ENCODE measurements at places on chromosomes 16 and 17. TPM values are rescaled to one million over a fixed set of nuclear protein-coding genes. Genes with fewer than 3 reads are reported as not detected.
A peak's percentile ranks its signal among the peaks of the same experiment; 100 is the strongest.

Gene KRTAP2-2
- total RNA-seq = not detected

Gene G6PC1
- total RNA-seq = not detected

Gene HOXB1
- total RNA-seq = not detected

Gene SEZ6L2
- total RNA-seq = 0.07 TPM

Gene TMEM235
- not detected for total RNA-seq

Gene KRT35
- not detected for total RNA-seq

Gene PLXDC1
- total RNA-seq = 2.9 TPM

Gene PHB1
- 440 TPM for total RNA-seq

Gene PRSS33
- 0.22 TPM for total RNA-seq

DNA sequence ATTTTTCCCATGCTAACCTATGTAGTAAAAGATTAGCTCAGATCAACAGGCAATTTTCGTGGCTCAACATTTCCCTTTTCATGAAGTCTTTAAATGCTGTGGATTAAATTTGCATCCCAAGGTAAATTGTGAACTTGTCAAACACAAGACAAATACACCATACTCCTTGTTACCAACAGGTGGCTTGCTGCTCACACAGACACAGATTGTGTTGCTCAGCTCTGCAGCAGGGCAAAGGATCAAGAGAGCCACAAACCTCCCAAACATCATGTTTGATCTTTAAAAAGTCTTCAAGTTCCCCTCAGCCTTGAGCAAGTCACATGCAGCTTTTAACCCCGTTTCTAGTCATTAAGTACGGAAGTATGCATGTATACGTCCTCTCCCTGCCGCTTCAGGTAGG lies 119.6 kb upstream of the CNTNAP4 start:
- no peak overlapping the region for H3K4me3 ChIP-seq
- no peaks in the 10 kb centered on the region for H3K4me1 ChIP-seq
- H3K27me3 ChIP-seq = no peaks in the 10 kb centered on the region
- no peaks in the 10 kb centered on the region for H3K36me3 ChIP-seq
- H3K27ac ChIP-seq = no peak overlapping the region
- no peak for DNase-seq

DNA sequence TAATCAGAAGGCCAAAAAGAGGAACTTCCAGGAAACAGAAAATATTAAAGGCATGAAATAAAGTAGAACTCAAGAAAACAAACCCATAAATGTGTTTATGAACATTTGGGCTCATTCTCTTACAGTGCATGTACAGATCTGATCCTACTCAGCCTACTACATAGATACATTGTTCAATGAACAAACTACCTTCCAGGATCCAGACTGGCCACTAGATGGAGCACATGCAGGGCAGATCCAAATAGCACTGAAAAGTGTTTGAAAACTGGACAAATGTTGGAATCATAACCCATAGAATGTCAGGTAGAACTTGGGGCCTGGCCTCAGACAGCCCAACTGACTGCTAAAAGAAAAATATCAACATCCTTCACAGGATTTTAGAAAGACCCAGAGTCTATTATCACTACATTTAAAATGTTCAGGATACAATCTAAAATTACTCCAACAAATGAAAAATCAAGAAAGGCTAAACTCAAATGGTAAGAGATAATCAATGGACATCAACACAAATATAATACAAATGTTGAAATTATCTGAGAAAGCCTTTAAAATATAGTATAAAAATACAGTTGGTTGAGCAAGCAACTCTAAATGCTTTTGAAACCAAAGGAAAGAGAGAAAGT lies 122.4 kb upstream of the NUDT7 start:
- no peaks in the 10 kb centered on the region for H3K27me3 ChIP-seq
- no peaks in the 10 kb centered on the region for H3K36me3 ChIP-seq
- H3K4me3 ChIP-seq = no peak overlapping the region
- H3K27ac ChIP-seq = no peak overlapping the region
- DNase-seq = no peak

- H3K27ac ChIP-seq = no peak overlapping the region
- DNase-seq = no peak
- no peaks in the 10 kb centered on the region for H3K36me3 ChIP-seq
- H3K4me3 ChIP-seq = no peak overlapping the region
- H3K27me3 ChIP-seq = no peaks in the 10 kb centered on the region
Measured at GRCh38 chr17:55959756-55960155, 193.5 kb upstream of the ANKFN1 start.

DNA sequence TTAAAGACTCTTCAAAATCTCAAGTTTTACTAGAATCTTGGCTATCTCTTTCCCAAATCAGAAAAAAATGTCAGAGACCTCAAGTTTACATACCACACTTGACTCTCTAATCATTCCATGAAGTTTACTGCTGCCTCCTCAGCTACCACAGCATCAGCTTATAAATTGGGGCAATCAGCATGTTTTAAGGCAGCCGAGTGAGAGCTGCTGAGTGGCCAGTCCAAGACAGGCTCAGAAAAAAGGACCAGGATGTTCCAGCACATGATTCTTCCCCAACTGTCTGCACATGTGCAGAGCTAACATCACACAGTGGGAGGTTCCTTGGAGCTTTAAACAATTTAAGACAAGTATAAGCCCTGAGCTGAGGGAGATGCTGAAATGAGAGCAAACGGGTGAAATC lies 140.6 kb upstream of the NUDT7 start:
- H3K27me3 ChIP-seq = no peaks in the 10 kb centered on the region
- DNase-seq = no peak
- no peaks in the 10 kb centered on the region for H3K4me1 ChIP-seq

DNA sequence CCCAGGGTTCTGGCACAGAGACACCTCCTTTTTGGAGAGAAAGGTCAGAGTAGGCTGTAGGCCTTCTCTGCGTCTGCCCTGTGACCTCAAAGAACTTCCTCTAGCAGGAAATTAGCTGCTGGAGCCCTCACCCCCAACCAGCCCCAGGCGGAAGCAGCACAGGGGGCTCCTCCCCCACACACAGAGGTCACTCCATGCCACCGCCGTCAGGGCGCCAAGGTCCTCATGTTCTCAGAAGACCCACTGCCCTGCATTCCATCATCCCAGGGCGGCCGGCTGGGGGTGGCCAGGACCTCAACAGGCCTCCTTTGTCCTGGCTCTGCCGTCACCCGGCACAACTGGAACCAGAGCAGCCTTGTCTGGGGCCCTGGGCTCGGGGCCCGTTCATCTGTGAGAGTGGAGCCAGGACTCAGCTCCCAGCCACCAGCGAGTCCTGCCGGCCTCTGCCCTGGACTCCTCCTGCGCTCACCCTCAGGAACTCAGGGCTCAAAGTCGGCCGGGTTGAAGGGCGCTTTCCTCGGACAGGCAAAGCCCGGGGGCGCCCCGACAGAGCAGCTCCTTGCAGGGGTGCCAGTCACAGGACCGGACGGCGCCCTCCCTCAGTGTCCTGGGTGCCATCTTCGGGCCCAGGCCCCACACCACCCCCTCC lies 1.2 kb downstream of the TMC6 start:
- H3K4me1 ChIP-seq = peaks cover 64% of the 10 kb centered on the region
- peak; percentile 65 for DNase-seq
- peaks cover 41% of the 10 kb centered on the region for H3K36me3 ChIP-seq
- no peaks in the 10 kb centered on the region for H3K27me3 ChIP-seq
- peak overlapping the region; percentile 87 for H3K27ac ChIP-seq
- H3K4me3 ChIP-seq = peak overlapping the region; percentile 79

- peaks cover 3% of the 10 kb centered on the region for H3K4me1 ChIP-seq
- H3K27me3 ChIP-seq = no peaks in the 10 kb centered on the region
- peak; percentile 47 for DNase-seq
- H3K36me3 ChIP-seq = no peaks in the 10 kb centered on the region
- no peak overlapping the region for H3K27ac ChIP-seq
Measured at GRCh38 chr16:88561485-88562359, 8.5 kb upstream of the ZC3H18 start.

DNA sequence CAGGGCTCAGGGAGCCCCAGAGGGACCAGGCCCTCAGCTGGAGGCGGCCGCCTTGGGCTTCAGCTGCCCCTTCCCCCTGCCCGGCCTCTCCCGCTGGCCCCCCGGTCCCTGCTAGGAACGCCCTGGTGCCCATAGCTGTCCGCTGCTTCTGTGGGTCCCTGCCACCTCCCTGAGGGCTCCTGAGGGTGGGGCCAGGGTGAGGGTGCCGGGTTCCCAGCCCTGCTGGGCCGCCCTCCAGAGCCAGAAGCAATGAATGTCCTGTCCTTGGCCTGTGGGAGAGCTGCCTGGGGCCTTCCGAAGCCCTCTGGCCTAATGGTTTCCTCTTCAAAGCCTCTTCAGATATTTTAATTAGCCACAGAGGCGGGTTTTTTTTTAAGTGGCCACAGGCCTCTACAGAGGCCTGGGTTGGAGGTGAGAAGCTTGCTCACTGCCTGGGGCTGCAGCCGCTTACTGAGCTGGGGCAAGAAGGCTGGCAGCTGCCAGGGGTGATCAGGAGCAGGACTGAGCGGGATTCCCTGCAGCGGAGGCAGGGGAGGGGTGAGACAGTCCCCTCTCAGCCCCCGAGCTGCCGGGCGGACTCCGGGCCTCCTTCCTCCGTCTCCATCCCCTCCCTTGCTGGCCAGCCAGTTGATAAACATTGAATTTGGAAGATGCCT lies 9.9 kb downstream of the CENPX start:
- no peaks in the 10 kb centered on the region for H3K36me3 ChIP-seq
- H3K27me3 ChIP-seq = no peaks in the 10 kb centered on the region
- DNase-seq = no peak
- H3K4me3 ChIP-seq = no peak overlapping the region

- H3K27me3 ChIP-seq = no peaks in the 10 kb centered on the region
- H3K27ac ChIP-seq = peak overlapping the region; percentile 68
- no peaks in the 10 kb centered on the region for H3K4me1 ChIP-seq
- no peak for DNase-seq
- peak overlapping the region; percentile 65 for H3K4me3 ChIP-seq
- no peaks in the 10 kb centered on the region for H3K36me3 ChIP-seq
Measured at GRCh38 chr16:4184038-4184702, 57.7 kb downstream of the SRL start.

All from CD8-positive, alpha-beta memory T cell (primary cell).